Cortex of kidney (tissue), 1 donor: ENCODE measurements at places on chromosomes 7 and 10.

DNA sequence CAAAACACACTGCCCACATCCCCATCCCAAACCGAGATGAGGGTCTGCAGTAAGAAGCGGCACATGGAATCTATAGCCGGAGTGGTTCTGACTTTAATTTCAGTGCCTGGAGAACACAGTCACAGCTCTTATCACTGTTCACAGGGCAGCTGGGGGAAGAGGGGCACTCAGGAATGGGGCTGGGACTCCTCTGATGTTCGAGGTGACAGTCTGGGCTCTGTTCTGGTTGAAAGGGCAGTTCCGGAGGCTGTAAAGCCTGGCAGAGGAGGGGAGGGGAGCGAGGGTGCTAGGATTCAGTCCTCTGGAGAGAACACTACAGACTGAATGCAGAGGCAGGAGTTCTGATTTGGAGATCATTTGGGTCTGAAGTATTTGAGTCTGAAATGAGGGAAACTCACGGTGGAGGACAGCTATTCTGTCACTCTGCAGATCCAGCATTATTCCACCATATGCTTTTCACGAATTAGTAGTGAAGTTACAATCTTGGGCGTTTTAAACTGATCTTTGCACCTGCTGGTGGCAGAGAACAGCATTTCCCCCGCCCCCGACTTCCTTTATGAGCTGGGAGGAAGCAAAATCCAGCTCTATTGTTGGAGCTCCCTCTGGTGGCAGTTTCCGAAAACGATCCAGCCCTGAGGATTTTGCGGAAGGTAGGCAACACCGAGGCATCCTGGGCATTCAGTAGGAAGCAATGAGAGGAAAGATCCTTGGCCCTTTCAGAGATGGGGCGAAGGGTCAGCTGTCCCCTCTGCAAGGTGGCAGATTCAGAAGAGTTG is 22.7 kb upstream of the KCNK18 start:
- no peak for DNase-seq

DNA sequence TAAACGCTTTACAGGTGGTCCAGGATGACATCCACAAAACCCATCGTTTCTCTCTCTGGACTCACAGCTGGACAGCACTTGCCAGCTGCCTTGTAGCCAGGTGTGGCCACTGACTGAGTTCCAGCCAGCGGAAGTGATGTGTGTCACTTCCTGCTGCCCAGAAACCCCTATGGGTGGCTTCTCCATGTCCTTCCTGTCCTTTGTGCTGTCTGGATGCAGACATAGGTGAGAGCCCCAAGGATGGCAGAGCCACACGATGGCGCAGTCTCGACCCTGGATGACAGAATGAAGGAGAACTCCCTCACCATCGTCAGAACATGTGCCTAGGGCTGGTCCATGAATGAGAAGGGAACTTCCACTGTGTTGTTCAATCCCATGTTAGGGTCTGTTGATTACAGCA is 22.1 kb downstream of the NMT2 start:
- no peak for DNase-seq

DNA sequence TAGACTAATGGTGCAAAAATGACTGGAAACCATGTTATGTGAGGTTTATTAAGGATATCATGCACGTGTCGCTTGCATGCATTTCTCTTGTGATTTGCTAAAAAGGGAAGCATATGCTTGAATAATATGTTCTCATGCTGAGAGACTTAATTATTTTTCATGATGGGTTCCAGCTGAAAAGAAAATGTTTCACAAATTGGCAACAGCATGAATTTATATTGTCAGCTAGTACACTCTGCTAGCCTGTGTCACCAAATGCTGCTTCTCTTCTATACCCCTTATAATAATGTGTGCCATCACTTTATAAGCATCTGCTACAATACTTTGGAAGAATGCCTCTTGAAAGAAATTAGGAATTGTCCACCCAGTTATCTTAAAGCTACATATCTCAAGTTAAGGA is 63.0 kb downstream of the GNAI1 start:
- DNase-seq = no peak

- no peak for DNase-seq
These were observed 213.5 kb downstream of the PTPRN2 start for GRCh38 chr7:158374146-158374545.

DNA sequence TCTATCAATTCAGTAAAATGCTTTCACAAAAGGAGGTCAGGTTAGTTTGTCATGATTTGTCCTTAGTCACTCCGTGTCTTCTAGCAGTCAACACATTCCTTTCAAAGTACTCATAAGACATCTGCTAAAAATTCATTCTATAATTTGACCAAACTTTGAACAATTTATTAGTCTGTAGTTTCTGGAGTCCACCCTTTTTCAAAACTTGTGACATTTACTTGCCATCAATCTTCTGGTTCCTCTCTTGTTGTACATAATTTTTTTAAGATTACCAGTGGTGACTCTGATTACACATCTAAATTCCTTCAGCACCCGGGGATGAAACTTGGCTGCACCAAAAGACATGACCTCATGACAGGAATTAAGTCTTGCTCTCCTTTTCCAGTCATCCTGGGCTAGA is 130.1 kb downstream of the NEBL start:
- DNase-seq = no peak
